ENCODE measurements at places on chromosomes 13 and 19. TPM values are rescaled to one million over a fixed set of nuclear protein-coding genes. Genes with fewer than 3 reads are reported as not detected.

The GNG8 gene
- not detected for total RNA-seq

The UHRF1 gene
- 0.45 TPM for total RNA-seq

The TNNI3 gene
- total RNA-seq = not detected

The ZNF534 gene
- 0.45 TPM for total RNA-seq

DNA sequence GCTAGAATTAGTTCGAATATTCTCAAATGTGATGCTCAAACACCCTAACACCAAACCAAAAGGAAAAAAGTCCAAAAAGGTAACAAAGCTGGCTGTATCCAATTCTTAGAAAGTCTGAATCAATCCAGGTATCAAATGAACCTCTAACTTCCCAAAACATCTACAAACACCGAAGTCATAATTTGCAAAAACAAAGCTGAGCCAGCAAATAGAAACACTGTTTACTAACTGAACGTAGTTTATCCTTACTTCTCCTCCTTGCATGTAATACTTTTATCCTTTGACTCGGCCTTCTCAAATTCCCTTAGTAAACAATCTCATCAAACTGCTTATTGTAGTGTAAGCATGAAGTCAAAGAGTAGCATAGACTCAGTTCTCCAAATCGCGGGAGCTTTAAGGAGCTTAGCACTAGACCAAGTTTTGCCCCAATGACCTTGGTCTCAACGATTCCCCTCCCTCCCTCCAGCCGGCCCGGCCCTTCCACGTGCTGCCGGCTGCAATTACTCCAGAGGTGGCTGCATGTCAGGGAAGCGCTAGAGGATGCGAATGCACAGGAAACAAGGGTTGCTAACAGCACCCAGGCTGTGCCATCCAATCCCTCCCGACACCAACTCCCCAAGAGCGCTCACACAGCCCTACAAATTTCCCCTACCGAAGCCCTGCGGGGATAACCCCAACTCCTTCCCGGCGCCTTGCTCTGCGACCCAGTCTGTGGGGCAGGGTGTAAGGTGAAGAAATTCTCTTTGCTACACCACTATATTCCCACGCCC is 693 bp downstream of the XPO4 start:
- no peak for DNase-seq

DNA sequence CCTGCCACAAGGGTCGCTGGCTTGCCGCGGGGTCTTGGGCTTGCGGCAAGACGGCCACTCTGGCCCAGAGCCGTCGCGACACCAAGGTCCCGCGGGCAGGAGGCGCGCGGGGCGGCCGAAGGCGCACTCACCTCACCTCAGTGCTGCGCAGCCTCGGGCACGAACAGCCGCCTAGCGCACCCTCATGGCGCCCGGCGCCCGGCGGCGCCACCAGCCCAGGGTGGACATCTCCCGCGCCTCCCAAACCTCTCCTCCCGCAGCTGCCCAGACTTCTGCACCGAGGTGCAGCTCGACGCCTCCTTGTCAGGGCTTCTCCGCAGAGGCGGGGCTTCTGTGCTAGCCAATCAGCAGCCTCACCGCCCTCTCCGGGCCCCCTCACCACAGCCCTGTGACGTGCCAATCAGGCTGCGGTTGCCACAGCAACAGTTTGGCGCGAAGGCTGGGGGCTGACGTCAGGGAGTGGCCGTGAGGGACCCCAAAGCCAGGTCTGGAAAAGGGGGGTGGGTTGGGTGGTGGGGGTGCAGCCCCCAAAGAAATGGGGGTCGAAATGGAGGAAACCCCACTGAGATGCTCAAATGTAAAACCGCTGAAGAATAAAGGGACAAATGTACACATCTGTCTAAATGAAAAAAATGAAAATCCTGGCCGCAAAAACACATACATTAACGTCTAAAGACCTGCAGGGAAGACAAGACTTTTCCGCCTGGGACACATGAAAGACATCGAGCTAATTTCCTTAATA is at the start of the genes PEG3 and ZIM2:
Gene PEG3 (minus strand): TSS at position 276 of the 742 bp plus-strand sequence. CDS start 16,071 bp downstream, outside the sequence.
Gene ZIM2 (minus strand): TSS at position 276 of the 742 bp plus-strand sequence. CDS start 16,449 bp downstream, outside the sequence.
- DNase-seq = no peak

GRCh38 chr19:40805258-40805868 is 6.4 kb downstream of the EGLN2 start:
- no peak for DNase-seq

DNA sequence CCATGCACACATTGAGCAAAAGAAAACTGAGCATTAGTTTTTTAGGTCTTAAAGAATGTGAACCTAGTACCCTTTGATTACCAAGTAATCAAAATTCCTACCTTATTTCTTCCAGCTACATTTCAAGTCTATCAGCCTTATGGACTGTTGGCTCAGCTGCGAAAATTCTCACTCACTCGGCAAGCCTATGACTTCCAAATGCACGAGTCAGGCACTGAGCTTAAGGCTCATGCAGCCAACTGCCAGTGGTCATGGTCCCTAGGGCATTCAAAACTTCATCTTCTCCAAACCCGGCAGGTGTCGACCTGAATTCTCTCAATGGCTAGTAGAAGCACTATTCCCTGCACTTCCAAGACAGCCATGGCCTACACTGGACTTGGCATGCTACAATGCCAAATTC is 41.2 kb downstream of the RUBCNL start:
- no peak for DNase-seq

DNA sequence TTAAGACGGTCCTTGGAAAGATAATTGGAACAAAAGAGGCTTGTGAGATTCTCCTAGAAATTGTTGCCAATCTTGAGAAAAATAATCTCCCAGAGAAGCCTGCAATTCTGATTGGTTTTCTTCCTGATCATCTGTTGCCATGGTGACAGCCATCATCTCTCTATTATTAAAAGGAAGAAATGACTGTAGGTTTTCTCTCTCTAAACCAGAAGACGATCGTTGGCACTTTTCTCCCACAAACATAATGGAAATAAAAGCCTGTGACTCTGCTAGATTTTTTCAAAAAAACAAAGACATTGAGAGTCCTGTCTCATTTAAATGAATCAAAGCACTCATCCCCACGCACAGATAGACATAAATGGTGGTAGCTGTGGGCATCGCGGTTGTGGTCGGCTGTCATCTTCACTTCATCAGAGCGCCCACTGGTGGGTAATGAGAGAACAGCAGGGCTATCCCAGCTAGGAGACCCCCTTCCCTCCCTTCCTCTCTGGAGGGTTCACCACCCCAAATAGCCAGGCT is 21.7 kb upstream of the CALM3 start:
- no peak for DNase-seq

DNA sequence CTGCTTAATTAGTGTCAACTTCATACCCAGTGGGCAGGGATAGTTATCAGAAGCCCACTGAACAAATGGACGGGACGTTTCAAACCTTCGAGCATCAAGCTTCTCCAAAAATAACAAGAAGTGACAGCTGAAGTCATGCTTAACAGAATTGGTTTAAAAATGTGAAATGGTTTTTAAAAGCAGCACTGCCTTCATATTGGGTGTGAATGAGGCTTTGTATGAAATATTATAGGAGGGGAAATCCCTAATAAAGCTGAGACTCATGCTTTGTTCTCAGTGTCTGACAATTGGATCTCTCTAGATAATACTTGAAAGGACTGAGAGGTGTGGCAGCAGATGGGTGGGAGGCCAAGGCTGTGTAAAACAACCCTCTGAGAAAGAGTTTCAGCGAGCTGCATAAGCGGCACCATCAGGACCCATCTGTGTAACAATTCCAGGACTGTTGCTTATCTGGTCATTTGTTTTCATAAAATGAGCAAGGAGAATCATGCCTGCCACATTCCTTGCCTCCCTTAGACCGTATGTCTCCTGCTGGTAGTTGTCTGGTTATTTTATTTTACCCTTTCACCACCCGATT is 667.7 kb downstream of the DIAPH3 start:
- no peak for DNase-seq

DNA sequence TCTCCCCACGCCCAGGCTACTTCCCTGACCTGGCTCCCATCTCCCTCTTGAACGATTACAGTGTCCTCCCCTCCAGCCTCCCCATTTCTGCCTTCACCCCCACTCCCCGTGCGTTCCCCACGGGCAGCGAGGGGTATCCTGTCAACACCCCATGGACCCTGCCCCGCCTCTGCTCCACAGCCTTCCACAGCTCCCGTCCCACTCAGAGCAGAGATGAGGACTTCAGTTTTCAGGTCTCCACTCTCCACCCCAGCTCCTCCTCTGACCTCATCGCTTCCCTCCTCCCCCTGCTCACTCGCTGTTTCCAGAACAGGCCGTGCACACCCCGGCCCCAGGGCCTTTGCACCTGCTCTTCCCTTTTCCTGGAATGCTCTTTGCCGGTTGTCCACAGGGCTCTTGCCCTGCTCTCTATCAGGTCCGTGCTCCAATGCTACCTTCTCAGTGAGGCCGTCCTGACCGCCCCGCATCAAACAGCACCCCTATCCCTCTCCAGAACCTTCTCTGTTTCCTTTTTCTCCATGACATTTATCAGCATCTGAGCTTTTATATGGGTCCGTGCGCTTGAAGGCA is 15.0 kb downstream of the LRRC4B start:
- no peak for DNase-seq

DNA sequence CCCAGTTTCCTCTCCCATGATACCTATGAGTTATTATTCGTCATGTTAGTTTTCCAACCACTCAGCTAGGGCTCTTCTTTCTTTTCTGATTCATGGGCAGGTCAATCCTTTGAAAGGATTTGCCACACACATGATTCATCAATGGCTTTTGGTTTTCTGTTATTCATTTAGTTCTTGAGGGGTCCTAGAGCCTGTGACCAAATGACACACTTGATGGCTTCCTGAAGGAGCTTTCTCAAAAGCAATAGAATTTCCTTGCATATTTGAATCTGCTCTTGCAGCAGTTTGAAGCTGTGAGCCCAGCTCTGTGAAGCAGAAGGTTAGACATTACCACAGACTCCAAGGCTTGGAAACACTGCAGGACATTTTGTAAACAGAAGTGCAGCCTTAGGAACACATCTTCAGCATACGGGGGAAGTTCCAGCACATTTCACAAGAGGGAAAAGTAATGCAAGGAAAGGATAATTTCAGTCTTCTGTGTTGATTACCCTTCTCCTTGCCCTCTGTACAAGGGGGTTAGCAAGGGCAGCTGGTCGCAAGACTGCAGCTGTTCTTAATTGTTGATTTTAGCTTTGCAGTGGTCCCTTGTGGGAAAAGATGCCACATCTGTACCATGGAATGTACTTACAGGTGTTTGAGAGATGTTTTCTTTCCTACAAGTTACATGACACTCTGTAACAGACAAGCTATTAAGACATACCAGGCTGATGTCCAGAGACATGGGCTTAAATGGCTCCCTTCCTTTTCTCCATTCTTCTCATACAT is 338.6 kb downstream of the KCNRG start:
- peak; percentile 85 for DNase-seq

DNA sequence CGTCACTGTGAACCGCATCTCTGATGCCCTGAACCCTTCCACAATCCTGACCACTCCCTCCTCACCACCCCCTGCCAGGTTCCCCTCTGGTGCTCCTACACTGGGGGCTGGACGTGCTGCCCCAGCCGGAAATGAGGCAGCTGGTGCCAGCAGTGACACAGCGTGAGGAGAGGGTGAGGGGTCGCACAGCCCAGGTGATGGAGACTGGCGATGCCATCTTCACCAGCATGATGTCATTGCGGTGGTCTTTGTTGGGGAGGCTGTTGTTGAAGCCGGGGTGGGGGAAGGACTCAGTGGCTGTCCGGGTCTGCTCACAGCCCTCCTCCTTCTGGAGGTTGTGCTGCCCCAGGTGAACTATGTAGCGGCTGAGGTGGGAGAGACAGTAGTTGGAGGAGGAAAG is 2.5 kb downstream of the KLK11 start:
- DNase-seq = no peak

- DNase-seq = no peak
Measured at GRCh38 chr13:96191367-96191766, 101.5 kb downstream of the HS6ST3 start.

Data from esophagus muscularis mucosa (tissue), 4 donors.